Osteoblast (primary cell): ENCODE measurements at places on chromosomes 4 and X. TPM values are rescaled to one million over a fixed set of nuclear protein-coding genes. Genes with fewer than 3 reads are reported as not detected.

- no peaks in the 10 kb centered on the region for H3K36me3 ChIP-seq
- H3K27ac ChIP-seq, result no peak overlapping the region
- no peak overlapping the region for H3K4me3 ChIP-seq
- DNase-seq, result no peak
- no peaks in the 10 kb centered on the region for H3K27me3 ChIP-seq
- no peaks in the 10 kb centered on the region for H3K4me1 ChIP-seq
Observed at GRCh38 chr4:74304095-74304625, 4.1 kb upstream of the EPGN start.

DNA sequence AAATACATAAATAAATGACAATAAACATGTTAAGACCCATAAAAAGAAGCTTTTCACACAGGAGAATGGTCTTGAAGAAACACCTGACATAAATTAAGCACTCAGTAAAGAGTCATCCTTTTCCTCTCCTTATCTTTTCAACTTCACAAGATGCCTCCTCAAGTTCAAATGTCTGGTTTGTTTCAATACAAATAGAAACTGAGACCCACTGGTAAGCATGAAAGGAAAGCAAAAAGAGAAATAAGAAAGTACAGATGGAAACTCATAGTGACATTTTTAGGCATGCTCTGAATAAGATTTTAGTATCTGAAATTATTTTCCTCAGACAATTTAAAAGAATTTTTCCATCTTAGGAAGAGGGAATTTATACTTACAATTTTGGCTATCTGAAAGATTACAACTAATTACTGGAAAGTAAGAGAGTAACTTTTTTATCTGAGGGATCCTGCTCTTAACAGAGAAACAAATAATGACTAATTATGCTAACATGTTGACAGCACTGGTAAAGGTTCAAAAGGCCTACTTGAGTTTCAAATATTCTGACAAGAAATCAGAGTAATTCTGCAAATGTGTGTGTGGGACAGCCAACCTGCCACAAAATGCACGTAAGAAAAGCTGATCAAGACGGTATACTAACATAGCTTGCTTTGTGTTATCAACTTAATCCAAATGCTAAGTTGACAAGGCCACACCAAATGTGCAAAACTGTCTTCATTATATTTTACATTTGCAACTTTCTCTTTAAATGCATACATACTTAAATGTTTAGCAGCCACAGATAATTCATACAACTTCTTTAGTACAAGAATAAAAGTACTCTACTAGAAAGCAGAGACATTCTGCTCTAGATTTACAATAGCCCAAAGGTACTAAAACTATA, 113.0 kb downstream of the IQCM start:
- H3K27me3 ChIP-seq, result no peaks in the 10 kb centered on the region
- no peak for DNase-seq
- no peak overlapping the region for H3K4me3 ChIP-seq

ZNF157 gene
- total RNA-seq, result under 0.01 TPM in 1 of 2 replicates, not detected in the other

ATXN3L gene
- not detected in 2 replicates for total RNA-seq

RASSF6 gene
- total RNA-seq, result not detected in 2 replicates

SMPX gene
- total RNA-seq, result not detected in 2 replicates
